SHP77 treated with DMSO at 0.1 percent for 48 hours (cell line): ENCODE measurements at places on chromosomes 6 and 20.

DNA sequence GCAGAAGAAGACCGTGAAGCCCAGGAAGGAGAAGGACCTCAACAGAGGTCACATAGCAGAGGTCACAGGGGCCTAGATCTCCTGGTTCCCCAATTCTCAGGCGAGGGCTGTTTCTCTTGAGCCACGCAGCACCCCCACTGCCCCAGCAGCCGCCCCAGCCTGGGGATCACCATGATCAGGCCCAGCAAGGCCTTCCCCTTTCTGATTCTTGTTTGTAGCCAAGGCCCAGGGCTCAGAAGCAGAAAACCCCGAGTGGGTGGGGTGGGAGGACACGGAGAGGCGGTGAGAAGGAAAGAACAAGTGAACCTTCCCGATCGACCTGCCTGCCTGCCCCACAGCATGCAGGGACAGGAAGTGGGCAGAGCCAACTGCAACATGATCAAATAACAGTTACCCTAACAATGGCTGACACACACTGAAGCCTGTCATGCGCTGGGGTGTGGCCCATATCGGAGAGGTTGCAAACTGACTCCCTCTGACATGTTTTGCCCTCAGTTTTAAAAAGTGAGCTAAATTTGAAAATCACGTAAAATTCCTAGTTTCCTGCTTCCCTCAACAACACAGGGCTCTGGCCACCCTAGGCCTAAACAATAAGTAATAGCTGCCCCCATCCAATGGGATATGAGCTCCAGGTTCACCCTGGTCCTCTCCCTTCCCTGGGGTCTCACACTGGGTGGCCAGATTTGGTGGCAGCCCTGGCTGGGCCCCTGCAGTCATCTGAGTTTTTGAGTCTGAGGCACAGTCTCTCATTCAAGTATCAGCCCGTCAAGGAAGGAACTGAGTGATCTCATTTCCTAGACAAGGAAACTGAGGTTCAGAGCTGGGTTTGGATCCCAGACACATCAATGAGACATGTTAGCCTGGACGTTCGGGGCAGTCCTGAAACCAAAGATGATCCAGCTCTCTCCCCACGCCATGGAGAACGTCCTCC lies 6.5 kb downstream of the PEDS1 start:
- no peak for DNase-seq

DNA sequence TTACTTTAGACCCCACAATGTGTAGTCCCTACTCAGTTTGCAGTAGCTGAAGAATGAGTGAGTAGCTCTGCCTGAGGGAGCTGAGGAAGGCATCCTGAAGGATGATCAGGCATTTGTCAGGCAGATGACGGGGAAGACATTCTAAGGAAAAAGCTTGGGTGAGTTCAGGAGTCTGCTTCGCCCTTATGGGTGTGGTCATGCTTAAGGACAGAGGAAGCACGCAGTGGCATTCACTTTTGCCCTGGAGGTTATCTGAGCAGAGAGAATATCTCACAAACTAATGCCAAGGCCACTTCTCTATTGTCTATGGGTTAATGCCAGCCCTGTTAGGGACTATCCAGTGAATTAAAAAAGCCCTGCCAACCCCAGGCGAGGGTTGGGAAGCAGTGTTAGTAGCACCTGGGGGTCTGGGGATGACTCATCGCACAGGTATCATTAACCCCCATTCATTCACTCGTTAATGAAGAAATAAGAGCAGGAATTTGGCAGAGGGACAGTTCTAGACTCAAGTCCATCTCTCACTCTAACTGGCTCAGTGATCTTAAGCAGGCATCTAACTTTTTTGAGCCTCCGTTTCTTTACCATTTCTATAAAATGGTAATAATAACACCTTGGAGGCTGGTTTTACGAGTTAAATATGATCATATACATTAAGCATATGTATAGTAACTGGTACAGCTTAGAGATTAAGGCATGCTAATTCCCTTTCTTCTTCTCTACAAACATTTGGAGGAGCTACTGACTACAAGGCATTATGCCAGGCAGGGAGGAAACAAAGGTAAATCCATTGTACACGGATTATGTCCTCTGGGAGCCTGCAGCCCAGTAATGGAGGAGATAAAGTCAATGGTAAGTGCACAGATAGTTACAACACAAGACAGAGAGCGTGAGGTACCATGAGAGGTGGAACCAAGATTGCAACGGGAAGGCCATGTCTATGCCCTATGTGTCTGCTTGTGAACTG lies 93.2 kb upstream of the AKIRIN2 start:
- no peak for DNase-seq

GRCh38 chr20:2871661-2872458 lies 1.4 kb upstream of the PTPRA start:
- DNase-seq, result no peak

DNA sequence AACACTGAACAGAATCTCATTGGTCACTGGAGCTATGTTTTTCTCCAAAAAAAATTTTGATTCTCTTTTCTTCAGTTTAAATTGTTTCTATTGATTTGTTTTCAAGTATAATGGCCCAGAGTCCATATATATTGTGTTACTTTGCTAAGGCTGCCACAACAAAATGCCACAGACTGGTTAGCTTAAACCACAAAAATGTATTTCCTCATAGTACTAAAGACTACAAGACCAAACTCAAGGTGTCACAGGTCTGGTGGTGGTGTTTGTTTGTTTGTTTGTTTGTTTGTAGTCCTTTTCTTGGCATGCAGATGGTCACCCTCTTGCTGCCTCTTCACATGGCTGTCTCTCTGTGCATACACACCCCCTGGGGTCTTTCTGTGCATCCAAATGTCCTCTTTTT lies 34.0 kb downstream of the BMP5 start:
- no peak for DNase-seq

- DNase-seq, result no peak
Observed at GRCh38 chr6:74431873-74432580, 736.0 kb downstream of the CD109 start.

- DNase-seq, result no peak
Observed at GRCh38 chr6:137102050-137102848, 57.5 kb upstream of the IL20RA start.

DNA sequence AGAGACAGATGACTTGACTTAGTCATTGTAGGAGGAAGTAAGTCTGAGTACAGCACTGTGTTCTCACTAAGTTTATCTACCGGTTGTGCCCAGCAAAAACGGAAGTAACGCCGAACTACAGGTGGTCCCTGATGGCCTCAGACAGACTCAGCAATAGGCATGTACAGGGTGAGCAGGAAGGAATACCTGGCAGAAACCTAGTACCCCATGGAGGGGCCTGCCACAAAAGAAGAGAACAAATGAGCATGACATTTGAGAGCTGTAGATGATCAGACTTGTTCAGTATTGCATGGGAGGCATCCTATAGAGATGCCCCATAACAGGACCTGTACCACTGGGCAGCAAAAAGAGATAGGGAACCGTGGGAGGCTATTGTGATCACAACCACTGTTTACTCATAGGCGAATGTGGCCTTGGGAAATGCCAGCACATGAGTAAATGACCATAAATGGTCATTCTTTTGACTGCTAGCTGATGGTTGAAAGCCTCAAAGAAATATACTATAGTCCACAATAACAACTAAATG lies 106.4 kb upstream of the TAB2 start:
- DNase-seq, result no peak

DNA sequence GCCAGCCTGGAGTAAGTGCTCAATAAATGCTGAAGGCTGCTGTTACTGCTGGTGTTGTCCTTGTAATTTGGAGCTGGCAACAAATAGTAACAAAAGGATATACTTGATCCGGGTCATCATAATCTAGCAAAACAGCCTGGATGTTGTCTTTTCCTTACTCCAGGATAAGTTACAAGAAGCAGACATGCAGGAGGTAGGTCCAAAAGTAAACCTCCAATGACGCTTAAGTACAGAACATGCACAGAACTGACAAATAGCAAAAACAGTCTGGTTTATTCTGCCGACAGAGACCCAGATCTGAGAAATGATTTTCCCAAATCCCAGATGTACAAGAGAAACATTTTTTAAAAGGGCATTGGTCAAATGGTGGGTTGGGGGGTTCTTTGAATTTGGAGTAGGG lies 93.0 kb upstream of the KCNK16 start:
- no peak for DNase-seq
